ENCODE measurements at places on chromosomes 7 and 10.

- no peak for DNase-seq
Observed at GRCh38 chr7:107315716-107316220, 147.0 kb downstream of the HBP1 start.

- DNase-seq: no peak
Observed at GRCh38 chr10:95976362-95977229, 66.8 kb upstream of the CCNJ start.

DNA sequence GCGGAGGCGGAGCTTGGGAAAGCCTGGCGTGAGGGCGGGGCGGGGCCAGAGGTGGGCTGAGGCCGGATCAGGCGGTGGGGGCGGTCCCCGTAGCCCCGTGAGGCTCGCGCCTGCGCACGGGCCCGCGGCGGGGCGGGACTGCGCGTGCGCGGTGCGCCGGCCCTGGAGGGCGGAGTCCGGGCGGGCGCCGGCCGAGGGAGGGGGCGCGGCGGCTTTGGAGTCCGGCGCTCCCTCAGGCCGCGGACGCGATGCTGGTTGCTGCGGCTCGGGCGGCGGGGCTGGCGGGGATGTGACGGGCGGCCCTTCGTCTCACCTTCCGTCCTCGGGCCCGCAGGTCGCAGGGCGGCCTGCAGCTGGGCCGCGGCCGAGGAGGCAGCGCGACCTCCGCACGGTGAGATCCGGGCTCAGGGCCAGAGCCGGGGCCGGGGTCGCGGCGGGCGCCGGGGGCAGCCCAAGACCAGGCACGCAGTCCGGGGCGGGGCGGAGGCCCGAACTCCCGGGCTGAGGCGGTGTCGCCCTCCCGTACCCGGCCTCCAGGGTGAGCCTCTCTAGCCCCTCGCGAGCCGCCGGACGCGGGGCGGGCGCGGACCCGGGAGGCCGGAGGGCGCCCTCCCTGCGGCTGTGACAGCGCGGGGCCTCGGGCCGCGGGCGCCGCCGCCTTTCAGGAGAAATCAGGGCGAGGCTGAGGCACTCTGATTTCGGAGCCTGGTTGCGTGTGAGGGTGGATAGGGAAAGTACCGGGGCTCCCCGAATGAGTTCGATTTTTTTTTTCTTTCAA is at the start of gene CCSER2:
Gene CCSER2, plus strand, starts transcription at position 172 of the 778 bp plus-strand sequence. CDS start 42,464 bp downstream, outside the sequence.
- DNase-seq: peak; percentile 84

DNA sequence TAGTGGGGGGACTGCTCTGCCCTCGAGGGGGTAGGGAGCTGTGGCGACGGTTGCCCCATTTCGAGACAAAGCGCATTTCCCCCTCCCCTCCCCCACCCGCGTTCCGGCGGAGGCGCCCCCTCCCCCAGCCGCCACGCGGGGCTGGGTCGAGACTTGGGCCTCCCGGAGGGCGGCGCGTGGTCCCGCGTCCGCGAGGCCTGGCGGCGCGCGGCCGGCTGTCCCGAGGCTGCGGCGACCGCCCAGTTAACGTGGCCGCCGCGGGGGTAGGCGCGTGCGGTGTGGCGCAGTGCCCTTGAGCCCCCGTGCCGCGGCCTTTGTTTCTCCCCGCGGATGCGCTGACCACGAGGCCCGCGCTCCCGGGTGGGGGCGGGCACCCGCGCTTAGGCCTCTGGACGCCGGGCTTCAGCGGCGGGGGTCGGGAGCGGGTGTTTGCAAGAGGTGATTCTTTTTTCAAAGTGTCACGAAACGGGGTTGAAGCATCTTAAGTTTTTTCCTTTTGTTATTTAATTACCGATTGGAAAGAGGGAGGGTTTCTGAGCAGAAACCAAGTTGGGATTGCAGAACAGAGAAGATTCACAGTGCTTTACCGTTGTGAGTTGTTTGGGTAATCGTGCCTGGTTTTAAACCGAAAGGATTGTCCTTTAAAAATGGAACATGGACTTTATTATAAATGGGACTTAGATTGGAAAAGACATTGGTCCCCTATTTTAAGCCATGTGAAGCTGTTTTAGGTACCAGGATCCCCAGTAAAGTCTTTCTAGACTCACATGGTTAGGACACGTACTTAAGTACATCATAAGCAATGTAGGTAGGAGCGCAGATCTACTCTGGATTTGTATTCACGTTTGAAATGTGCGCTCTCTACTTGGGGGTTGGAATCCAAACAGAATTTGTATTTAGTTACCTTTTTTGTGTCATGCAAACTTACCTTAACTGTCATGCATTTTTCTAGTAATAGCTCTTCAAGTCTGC is 760 bp downstream of the CBX3 start:
- DNase-seq: peak; percentile 46

DNA sequence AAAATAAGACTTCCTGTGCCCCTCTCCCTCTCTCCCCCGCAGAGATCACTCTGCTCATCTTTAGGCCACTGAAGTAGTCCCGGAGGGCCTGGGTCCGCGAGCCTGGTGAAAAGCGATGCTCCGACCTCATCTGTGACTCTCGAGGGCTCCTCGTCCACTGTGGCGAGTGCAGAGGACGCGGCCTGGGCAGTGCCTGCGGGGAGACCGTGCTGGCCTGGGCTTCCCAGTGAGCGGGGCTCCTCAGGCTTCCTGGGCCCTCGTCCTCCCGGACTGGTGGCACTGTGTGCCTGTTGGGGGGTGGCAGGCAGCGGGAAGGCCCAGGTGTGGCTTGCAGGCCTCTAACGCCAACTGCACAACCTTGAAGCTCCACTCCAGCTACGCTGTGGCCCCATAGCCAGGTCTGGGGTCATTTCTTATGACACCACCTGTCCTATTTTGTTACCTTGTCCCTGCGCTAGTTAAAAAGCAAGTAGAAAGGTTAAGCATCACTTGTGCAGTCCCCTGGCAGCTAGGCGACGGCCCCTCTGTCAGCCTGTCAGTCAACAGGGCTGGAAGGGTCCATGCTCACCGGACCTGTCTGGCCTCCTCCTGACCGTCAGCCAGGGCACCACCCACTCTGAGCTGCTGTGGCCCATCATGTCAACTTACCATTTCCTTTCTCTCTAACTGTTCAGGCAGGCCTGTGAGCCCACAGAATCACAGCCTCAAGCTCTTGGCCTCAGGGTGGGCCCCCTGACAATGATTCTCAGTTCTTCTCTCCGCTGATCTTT is 20.5 kb downstream of the MNX1 start:
- DNase-seq: no peak

GRCh38 chr10:6349846-6350535 is 147.3 kb downstream of the PFKFB3 start:
- DNase-seq: no peak

DNA sequence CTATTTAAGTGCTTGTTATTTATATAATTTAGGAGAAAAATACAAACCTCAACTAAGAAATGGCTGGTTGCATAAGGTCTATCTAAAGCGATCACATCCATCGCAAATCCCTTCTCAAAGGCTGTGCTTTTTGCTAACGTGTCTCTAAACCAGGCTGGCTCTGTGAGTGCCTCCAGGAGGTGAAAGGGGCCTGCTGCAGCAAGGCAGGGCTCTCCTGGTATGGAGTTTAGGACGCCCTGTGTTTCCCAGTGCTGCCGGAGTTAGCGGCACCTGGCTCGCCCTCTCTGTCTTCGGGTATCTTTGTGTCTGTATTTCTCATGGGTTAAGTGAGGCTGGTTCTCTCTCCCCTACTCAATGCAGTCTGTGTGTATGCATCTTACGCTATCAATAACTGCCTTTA is 68.4 kb upstream of the ATP6V0A4 start:
- no peak for DNase-seq

GRCh38 chr10:5014936-5015335 is 11.3 kb upstream of the AKR1C2 start:
- no peak for DNase-seq

- no peak for DNase-seq
Observed at GRCh38 chr10:112365451-112365850, 8.5 kb upstream of the ACSL5 start.

- DNase-seq: no peak
Observed at GRCh38 chr10:103395754-103396066, 565 bp downstream of the ATP5MK start.

GRCh38 chr10:47031901-47032465 is 120.8 kb downstream of the PTPN20 start:
- no peak for DNase-seq

- no peak for DNase-seq
Observed at GRCh38 chr7:25953859-25954258, 198.1 kb upstream of the NFE2L3 start.
